SJCRH30 (cell line): ENCODE measurements at places on chromosomes 1 and 21. TPM values are rescaled to one million over a fixed set of nuclear protein-coding genes. Genes with fewer than 3 reads are reported as not detected.

DNA sequence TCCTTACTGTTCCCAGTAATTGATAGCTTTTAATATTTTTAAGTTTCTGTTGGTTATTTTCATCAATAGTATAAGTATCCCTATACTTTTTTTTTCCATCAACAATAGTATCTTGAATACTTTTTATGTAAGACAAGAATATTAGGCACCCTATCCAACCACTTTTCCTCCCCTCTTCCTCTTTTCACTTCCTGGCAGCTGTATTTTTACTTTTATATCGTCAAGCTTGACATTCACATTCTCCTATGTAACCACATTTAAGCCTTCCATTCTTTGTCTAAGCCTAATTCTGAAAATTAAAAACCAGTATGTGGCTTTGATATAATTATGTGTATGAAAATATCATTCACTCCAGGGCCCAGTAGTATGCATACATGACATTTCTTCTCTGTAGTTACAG lies 9.3 kb downstream of the TMEM39B start:
- DNase-seq = no peak

GRCh38 chr1:206738370-206739366 lies 31.9 kb upstream of the IL19 start:
- DNase-seq = no peak

- DNase-seq = no peak
These were observed 100.8 kb downstream of the PLPPR4 start for GRCh38 chr1:99365141-99365540.

- DNase-seq = no peak
These were observed 41.1 kb downstream of the EPHA2 start for GRCh38 chr1:16114527-16115467.

GRCh38 chr1:3347257-3348020 lies 107.0 kb upstream of the ARHGEF16 start:
- DNase-seq = peak; percentile 90

- peak; percentile 69 for DNase-seq
These were observed 18.4 kb upstream of the RPL11 start for GRCh38 chr1:23673086-23673813.

DNA sequence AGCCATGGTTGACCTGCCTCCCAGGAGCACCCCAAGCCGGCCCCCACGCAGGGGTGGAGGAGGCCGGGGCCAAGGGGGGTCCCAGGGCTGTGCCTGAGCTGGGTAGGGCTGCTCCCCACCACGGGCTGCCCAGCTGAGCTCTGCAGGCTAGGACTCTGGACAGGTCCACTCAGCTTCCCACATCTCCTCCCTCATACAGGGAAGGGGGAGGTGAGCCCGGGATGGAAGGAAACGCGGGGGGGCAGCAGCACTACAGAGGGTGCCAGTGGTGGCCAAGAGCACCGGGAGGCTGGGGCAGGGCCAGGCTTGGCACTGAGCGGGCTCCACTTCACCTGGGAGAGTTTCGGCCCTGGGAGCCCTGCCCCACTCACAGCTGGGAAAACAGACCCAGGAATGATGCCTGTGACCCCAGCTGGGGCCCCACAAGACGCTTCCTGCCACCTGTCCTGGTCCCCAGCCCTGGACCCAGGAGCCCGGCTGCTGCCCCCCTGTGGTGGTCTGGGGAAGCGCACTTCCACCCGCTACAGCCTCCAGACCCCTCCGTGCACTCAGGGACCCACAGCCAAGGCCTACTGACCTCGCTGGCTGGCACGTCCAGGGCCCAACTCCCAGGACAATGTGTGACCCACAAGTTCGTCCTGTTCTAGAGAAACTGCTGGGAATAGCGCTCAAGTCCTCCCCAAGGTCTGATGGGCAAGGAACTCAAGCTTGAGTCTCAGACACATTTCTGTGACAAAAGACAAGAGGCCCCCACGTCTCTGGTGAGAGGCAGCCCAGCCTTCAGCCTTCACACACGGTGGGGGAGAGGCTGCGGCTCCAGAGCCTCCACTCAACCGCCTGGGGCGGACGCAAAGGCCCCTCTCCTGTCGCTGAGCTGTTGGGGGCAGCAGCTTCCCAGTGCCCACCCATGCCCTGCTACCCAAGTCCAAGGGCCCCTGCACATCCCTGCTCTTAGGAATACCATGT lies 3.0 kb downstream of the AURKAIP1 start:
- DNase-seq = peak; percentile 95

GRCh38 chr1:34781071-34781843 lies at the start of gene GJB3:
GJB3 (plus strand) TSS chr1:34781214; CDS start chr1:34784763, 3,549 bp downstream.
- DNase-seq = no peak

DNA sequence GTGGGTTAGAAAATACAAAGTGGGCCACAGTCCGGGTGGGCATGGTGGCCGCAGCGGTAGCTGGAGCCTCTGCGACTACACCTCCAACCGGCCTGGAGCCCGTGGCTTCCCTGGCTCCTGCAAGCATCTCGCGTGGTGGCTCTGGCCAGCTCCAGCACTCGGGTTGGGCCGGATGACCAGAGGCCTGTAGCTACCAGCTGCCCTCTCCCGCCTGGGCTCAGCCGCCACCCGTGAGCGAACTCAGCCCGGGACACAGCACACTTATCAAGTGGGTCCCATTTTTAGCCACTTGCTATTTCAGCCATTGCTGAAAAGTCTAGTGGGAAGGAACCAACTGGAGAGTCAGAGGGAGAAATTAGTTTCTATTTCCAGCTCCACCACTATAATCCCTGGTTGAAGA lies 107.7 kb upstream of the CACYBP start:
- no peak for DNase-seq

- no peak for DNase-seq
These were observed 9.4 kb downstream of the ZCCHC17 start for GRCh38 chr1:31306278-31306677.

- no peak for DNase-seq
These were observed 13.7 kb downstream of the PTGFRN start for GRCh38 chr1:116923421-116923820.

GRCh38 chr1:25099343-25099951 lies 132.9 kb downstream of the SYF2 start:
- peak; percentile 27 for DNase-seq

- peak; percentile 51 for DNase-seq
These were observed 756 bp downstream of the ANKRD13C start for GRCh38 chr1:70353601-70354331.

GRCh38 chr21:41511858-41512257 lies 3.9 kb upstream of the TMPRSS2 start:
- DNase-seq = no peak

DNA sequence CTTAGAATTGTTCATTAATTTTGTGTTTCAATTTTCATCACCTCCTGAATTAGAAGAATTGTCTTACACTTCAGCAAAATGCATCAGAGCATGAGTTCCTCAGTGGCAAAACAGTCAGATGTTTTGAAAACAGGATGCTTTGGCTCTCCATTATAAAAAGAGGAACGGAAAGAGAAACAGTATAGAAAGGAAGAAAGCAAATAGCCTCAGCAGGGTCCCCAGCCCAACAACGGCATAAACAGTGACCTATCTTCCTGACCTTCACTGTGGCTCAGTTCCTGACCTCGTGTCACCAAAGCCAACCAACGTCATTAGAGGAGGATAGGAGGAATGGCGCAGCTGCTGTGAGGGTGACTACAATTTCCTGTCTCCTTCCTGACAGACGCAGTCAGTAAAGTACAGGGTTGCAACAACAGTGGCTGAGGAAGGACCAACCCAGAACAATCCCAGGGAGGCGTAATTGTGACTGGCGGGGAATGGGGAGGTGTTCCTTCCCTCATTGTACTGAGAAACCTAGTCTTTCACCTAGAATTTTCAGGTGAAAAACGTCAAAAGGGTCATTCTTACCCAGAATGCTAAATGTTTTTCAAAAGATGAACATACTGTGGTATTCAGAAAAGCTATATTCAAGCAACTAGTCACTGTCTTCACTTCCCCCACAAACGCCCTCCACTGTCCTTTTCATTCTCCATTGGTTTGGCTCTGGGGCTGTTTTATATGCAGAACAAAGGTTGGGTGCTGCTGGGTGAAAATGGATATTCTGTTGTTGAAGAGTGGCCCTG lies 197.9 kb upstream of the SGIP1 start:
- peak; percentile 23 for DNase-seq

DNA sequence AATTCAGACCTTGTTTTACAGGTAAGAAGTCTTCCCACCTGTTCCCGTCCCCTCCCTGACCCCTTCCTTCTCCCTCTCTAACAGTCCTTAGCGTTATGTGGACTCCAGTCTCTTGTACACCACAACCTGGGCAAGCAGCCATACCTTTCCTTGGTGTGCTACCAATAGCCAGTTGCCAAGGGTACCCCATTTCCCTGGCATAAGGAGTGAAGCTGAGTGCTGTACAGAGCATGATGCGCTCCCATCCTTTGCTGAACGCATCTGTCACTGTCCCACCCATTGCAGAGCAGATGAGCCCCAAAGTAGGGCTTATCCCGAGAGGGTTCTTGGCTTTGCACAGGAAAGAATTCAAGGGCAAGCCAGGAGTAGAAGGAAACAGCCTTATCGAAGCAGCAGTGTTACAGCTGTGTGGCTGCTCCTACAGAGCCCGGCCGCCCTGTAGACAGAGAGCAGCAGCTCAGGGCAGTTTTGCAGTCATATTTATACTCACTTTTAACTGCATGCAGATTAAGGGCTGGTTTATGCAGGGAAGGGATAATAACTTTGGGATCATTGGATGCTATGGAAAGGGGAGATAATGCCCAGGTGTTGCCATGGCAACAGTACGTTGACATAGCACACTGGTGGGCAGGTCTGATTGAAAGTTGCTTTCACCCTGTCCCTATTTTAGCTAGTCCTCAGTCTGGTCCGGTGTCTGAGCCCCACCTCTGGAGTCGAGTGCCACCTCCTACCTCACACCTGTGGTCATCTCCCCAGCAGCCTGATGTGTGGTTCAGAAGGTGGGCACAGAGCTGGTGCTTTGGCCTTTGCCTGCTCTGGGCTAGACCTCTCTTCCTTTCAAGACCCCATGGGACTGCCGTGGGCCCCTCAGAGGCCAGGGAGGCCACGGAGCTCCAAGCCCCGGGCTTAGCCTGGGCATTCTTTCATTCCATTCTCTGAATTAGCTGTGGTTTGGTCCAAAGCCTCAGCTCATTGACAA lies 5.1 kb downstream of the FHAD1 start:
- no peak for DNase-seq

GRCh38 chr1:68479501-68479900 lies 17.4 kb downstream of the DEPDC1 start:
- DNase-seq = no peak

GRCh38 chr21:34930971-34931370 lies 118.1 kb downstream of the RUNX1 start:
- DNase-seq = no peak

DNA sequence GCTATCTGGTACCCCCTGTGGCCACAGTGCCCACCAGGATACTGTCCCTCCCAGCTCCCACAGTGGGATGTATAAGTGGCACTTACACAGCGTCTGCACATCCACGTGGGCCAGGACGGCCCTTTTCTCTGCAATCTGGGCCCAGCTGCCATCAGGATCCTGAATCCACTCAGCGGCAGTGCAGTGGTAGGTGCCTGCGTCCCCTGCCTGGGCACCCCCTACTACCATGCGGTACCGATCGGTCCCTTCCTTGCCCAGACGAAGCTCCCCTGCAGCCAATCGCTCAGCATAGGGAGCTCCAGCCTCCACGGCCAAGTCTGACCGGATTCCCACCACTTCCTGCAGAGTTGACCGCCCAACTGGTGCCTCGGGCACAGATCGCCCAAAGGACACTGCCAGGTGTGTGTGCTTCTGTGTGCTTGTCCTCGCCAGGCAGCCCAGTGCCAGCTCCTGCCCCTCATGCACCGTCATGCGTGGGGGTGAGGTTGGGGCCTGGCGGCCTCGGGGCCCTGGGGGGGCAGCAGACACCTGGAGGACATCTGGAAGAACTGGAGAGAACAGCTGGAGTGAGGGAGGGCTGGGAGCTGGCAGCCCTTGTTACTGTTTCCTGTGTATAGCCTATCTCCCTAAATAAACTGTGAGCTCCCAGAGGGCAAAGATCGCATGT lies 4.7 kb downstream of the IGSF8 start:
- DNase-seq = no peak

DNA sequence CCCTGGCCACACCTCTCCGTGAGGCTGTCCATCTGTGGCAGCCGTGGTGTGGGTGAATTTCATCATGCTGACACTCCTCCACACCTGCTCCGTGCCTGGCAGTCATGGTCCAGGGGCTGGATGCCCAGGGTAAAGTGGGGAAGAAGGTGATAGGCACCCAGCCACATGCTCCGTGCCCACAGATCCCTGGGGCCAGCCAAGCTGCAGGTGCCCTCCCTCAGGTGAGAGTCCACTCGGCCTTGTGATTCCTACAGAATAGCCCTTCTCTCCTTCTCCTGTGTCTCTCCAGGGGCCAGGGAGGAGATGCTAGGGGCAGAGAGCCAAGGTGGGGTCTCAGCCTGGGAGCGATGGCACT lies 16.8 kb upstream of the POFUT2 start:
- DNase-seq = no peak

DNA sequence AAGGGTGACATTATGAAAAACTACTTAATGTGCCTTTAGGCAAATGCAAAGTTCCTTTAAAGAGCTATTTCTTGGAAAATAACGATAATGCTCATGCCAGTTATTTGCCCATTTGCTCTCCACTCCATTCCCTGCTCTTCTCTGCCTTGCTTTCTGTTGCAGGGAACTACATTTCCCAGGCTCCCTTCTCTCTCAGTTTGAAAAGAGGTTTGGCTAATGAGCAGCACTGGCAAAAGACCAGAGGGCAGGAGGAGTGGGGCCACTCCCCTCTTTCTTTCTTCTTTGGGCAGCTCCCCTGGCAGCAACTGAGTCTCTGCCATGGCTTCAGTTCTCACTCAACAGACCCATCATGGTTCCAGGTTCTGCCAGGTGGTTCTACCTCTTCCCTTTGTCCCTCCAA lies 130.5 kb downstream of the RWDD3 start:
- DNase-seq = no peak

- DNase-seq = no peak
These were observed 645.8 kb upstream of the USP24 start for GRCh38 chr1:55860798-55861519.

DNA sequence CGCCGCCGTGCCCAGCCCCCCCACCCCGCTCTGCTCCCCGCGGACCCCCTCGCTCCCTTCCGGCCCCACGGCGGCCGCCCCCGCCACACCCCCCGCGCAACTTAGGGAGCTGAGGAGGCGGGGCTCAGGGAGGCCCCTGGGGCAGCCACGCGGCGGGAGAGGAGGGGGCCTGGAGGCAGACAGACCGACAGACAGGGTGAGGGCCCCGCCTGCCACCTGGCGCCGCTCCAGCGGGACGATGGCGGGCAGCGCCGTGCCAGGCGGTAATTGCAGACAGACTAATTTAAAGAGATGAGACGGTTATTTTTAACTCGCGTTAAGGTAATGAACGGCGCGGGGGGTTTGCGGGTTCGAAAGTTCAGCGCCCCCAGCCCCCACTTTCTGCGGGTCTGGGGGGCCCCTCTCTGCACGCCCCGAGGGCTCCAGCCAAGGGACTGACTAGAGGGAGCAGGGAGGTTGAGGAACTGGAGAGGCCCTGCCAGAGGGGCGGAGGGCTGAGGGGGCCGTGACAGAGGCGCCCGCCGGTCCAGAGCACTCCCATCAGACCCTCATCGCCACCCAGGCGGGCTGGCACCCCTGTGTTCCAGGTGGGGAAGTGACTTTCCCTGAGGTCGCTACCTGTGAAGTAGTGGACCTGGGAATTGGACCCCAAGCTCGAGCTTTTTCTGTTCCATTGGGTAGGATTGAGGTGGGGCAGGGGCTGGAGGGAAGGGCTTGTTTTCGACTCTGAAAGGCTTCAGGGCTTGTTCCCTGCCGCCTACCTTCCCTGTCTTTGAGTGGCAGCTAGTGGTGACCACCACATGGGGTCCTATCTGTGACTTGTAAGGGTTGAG lies 5.4 kb downstream of the FOXO6 start:
- DNase-seq = peak; percentile 79

GRCh38 chr1:184163674-184164465 lies 112.3 kb downstream of the TSEN15 start:
- no peak for DNase-seq

Gene PDZK1IP1
- not detected in 2 replicates for total RNA-seq

Gene KRTAP10-10
- total RNA-seq = not detected in 2 replicates

Gene UBXN10
- total RNA-seq = not detected in 2 replicates

Gene NEK2
- 59.4 and 63.3 TPM in 2 replicates for total RNA-seq

Gene KCNJ15
- not detected in 2 replicates for total RNA-seq

Gene GJA5
- not detected in 2 replicates for total RNA-seq
